Activated CD4-positive, alpha-beta T cell treated with anti-CD3 and anti-CD28 coated beads, Interleukin-2, amount 10 ng/mL, durations not matched to agents 24 days and 14 days (primary cell): ENCODE measurements at places on chromosomes 5 and 9. TPM values are rescaled to one million over a fixed set of nuclear protein-coding genes. Genes with fewer than 3 reads are reported as not detected.

FRRS1L gene
- total RNA-seq: not detected in 2 replicates

TSSK1B gene
- total RNA-seq: not detected in 2 replicates

SAXO1 gene
- not detected in 2 replicates for total RNA-seq

GRCh38 chr5:31237174-31237573, 43.7 kb downstream of the CDH6 start:
- H3K27ac ChIP-seq: no peak overlapping the region
- no peak overlapping the region for H3K4me3 ChIP-seq
- H3K4me1 ChIP-seq: no peaks in the 10 kb centered on the region
- H3K27me3 ChIP-seq: no peaks in the 10 kb centered on the region
- no peaks in the 10 kb centered on the region for H3K36me3 ChIP-seq

DNA sequence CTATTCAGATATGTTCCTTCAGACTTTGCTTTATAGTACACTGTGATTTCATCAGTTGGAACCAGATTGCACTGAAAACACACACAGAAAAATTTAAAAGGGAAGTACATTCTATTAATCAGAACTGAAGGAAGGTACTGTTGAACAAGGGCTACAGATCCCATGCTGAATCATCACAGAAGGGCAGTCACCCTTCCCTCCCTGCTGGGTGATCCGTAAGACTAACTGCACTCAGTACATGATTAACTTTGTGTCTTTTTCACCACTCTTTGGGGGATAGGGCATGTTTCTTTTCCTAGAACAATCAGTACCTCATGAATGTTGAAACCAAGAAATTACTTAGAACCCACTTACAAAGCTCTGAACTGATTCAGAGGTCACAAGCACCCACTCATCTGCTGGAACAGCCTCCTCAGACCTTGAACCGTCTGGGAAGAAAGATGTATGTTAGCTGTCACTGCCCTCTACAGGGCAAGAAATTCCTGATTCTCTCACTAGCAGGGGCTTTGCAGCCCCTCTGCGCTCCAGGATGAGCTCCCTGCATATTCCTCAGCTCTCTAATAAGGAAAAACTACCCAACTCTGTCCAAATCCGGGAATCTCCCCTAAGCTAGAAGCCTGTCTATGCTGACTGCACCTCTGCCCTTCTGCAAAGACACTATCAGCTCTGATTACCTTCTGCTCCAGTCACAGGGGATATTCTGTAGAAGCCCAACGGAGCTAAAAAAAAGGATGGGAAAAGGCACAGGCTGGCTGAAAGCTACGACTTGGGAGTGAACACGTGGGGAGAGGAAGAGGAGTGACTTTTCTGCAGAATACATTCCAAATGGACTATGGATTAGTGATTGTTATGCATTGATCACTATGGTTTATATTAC, 51.0 kb downstream of the IARS1 start:
- H3K4me1 ChIP-seq: peaks cover 8% of the 10 kb centered on the region
- no peaks in the 10 kb centered on the region for H3K27me3 ChIP-seq
- no peak for DNase-seq
- H3K27ac ChIP-seq: no peak overlapping the region
- peaks cover 89% of the 10 kb centered on the region for H3K36me3 ChIP-seq
- H3K4me3 ChIP-seq: no peak overlapping the region

DNA sequence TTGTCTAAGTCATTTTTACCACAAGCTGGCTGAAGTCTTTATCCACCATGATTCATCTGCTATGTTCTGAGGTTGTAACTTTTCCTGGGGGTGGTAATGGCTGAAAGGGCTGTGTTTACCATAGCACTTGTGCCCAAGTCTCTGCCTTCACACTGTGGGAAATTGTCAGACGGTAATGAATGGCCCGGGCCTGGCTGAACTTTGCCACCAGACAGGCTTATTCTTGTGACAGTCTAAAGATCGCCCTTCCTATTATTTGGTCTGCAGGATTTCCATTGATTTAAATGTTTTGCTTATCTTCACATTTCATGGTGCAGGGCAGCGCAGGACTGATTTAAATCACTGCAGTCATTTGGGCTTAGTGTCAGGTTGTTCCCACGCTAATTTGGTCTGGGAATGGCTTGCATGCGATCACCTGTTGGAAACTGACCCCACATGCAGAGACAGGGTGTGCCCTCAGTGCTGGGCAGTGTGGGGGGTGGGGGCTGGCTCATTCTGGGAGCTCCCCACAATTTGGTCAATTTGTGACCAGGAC, 109.3 kb upstream of the ICE1 start:
- no peaks in the 10 kb centered on the region for H3K27me3 ChIP-seq
- no peak overlapping the region for H3K27ac ChIP-seq
- no peaks in the 10 kb centered on the region for H3K36me3 ChIP-seq
- DNase-seq: no peak
- no peak overlapping the region for H3K4me3 ChIP-seq
- no peaks in the 10 kb centered on the region for H3K4me1 ChIP-seq

GRCh38 chr9:119095072-119095471, 274.2 kb downstream of the BRINP1 start:
- DNase-seq: no peak
- no peaks in the 10 kb centered on the region for H3K27me3 ChIP-seq
- H3K27ac ChIP-seq: no peak overlapping the region
- no peak overlapping the region for H3K4me3 ChIP-seq

- no peaks in the 10 kb centered on the region for H3K36me3 ChIP-seq
- H3K27me3 ChIP-seq: no peaks in the 10 kb centered on the region
- no peaks in the 10 kb centered on the region for H3K4me1 ChIP-seq
- no peak overlapping the region for H3K27ac ChIP-seq
- no peak for DNase-seq
These were observed 318.8 kb upstream of the CDH10 start for GRCh38 chr5:24963611-24964010.

DNA sequence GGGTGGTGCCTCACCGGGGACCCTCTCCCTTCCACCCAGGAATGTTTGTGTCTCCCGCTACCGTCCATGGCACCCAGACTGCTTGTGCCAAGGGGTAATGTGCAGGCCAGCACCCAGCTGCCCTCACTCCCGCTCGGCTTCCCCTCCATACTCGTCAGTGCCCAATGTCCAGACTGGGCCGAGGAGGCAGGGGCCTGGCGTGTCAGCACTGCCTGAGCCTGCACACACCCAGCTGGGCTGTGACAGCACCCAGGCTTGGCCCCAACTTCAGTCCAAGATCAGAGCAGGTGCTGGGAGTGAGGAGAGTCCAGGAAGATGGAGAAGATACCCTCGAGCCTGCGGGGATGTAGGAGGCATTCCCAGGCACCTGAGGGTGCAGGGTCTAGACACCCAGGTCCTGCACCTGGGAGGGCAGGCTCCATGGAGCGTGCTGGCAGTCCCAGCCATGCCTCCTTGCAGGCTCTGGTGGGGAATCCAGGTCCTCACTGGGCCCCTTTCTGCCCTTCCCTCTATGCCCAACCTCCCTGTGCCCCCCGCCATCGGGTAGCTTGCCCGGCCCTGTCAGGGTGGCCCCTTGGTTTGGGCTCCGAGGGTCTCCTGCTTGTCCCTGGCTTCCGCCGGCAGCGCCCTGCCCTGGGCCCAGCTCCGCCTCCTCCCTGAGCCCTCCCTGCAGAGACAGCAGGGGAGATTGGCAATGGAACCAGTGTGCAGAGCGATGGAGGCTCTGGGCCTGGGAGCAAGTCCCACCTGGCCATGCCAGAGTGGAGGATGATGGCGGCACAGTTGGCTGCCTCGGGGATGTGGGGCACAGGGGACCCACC, 250.8 kb upstream of the EDIL3 start:
- no peaks in the 10 kb centered on the region for H3K4me1 ChIP-seq
- DNase-seq: no peak
- no peaks in the 10 kb centered on the region for H3K27me3 ChIP-seq
- H3K4me3 ChIP-seq: no peak overlapping the region
- H3K36me3 ChIP-seq: no peaks in the 10 kb centered on the region
- no peak overlapping the region for H3K27ac ChIP-seq

DNA sequence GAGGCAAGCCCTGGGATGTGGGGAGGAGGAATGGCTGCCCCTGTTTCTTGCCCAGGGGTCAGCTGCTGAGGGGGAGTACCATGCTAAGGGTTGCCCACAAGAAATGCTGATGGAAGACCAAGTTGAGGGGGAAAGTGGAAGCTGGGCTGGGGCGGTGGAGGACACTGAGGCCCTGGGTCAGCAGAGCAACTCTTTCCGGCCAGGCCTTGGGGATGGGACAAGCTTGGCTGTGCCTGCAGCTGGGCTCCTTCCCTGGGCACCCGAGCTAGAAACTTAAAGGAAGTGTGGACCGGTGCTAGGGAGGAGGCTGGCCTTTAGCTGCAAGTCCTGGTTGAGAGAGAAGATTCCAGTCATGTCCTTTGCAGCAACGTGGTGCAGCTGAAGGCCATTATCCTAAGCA, 22.7 kb downstream of the CSF1R start:
- H3K27ac ChIP-seq: no peak overlapping the region
- no peak for DNase-seq
- no peaks in the 10 kb centered on the region for H3K27me3 ChIP-seq
- no peaks in the 10 kb centered on the region for H3K36me3 ChIP-seq
- H3K4me3 ChIP-seq: no peak overlapping the region
- H3K4me1 ChIP-seq: peaks cover 17% of the 10 kb centered on the region
